ENCODE measurements at places on chromosomes 16 and 17.

DNA sequence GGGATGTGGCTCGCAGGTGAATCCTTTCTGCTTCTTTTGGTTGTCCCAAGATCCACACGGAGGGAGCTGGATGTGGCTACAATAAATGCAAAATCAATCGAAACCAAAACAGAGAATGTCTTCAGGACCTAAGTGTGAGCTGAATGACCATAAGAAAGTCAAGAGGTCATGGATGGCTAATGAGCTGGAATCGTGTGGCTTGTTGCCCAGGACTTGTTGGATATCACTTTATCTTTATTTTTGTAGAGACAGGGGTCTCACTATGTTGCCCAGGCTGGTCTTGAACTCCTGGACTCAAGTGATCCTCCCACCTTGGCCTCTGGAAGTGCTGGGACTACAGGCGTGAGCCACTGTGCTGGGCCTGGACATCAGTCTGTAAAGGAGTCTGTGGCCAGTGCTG is 326.8 kb upstream of the N4BP1 start:
- no peak for DNase-seq

GRCh38 chr17:36602030-36602748 is 806 bp downstream of the MRM1 start:
- no peak for DNase-seq

DNA sequence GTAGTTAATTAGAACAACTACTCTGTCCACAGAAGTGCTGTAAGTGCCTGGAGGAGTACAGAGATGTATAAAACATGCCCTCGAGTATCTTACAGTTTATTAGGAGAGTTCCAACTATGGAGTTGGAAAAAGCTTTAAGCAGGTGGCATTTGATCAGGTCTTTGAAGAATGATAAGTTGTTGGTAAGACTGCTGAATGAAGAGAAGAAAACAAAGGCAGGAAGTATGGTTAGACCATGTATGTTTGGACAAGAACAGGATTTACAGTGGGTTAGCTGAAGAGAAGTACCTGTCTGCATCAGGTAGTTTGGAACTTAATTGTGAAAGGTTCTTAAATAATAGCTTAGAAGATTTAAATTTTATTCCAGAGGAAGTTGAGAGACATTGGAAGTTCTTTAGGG is 29.4 kb downstream of the ATP6V0A1 start:
- DNase-seq: no peak

- DNase-seq: no peak
Measured at GRCh38 chr16:55502801-55503366, 6.0 kb upstream of the LPCAT2 start.

- DNase-seq: no peak
Measured at GRCh38 chr16:56140645-56141044, 50.6 kb upstream of the GNAO1 start.
